ENCODE measurements at places on chromosomes 7 and 10.

DNA sequence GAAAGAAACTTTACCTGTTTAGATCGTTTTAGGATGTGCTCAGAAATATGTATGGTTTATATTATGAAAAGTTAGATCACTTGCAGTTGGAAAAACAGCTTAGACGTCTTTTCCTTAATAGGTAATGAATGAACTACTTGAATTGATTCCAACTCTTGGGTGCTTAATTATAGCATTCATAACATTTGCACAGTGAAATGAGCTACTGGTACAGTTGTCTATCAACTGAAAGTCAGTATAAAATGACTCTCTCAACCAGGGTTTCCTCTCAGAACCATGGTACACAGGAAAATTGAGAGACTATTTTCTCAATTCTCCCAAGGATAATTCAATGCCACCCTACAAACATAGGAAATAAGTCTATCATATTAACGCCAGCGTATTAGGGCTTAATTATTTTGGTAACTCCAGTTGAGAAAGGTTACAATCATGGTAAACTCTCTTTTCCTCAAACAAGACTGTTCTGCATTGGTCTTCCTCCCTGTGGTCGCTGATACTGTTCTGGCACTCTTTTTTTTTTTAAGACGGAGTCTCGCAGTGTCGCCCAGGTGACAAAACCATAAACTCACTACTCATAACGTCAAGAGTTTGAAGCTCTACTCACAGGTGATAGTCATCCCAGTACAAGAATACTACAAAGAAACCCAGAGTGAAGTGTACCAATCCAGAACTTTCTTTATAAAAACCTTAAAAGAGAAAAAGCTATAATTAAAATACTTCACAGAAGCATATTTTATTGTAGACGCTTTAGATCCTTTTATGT lies 2.0 kb downstream of the ANLN start:
- no peak for DNase-seq

DNA sequence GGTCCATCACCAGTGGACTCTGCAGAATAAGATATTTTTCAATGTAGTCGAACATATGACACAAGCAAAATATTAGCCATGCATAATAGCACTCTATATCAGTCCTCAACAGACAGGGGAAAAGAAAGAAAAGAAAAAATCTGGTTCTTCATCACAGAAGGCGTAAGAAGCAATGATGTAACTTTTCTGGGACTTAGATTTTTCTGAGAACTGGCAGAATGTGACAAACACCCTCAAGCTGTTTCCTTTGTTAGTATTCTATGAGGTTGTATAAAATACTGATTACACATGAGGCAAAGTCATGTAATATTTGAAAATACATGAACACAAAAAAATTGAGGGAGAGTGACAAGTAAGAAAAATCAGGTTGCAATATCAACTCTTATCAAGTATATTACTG lies 84.9 kb downstream of the CNOT4 start:
- DNase-seq, result no peak

DNA sequence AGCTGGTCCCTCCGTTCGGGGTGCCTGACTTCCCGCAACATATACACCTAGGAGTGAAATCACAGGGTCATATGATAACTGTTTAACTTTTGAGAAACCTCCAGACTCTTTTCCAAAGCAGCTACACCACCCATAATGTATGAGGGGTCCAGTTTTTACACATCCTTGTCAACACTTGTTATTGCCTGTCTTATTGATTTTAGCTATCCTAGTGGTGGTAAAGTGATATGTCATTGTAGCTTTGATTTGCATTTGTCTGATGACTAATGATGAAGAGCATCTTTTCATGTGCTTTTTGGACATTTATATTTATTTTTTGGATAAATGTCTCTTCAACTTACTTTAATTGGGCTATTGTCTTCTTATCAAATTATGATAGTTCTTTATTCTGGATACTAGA lies 29.0 kb downstream of the SND1 start:
- no peak for DNase-seq

DNA sequence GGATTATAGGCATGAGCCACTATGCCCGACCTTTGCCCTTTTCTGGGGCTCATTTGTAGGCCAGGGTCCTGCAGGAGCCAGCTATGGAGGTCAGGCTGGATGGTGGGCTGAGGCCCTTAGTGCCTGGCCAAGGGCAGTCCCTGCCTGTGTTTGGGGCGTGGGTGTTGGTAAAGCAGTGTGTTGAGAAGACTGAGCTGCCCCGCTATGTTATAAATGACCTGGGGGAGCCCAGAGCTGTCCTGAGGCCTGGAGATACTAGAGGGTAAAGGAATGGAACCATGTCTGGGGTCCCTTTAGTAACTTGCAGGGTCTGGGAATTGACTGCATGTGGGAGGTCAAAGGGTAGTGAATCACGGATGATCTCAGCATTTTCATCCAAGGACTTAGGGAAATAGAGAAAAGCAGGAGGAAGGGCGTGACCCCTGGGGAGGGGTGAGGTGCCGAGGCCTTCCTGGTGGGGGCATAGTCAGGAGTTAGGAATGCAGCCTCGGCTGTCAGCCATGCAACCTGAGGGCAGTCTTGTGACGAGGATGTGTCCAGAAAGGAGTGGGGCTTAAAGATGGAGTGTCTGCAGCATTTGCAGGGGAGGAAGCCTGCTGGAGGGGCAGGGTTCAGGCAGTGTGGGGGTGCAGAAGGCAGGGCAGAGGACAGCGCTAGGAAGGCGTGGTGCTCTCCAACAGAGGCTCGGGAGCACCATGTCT lies 31.5 kb downstream of the TMEM248 start:
- no peak for DNase-seq

DNA sequence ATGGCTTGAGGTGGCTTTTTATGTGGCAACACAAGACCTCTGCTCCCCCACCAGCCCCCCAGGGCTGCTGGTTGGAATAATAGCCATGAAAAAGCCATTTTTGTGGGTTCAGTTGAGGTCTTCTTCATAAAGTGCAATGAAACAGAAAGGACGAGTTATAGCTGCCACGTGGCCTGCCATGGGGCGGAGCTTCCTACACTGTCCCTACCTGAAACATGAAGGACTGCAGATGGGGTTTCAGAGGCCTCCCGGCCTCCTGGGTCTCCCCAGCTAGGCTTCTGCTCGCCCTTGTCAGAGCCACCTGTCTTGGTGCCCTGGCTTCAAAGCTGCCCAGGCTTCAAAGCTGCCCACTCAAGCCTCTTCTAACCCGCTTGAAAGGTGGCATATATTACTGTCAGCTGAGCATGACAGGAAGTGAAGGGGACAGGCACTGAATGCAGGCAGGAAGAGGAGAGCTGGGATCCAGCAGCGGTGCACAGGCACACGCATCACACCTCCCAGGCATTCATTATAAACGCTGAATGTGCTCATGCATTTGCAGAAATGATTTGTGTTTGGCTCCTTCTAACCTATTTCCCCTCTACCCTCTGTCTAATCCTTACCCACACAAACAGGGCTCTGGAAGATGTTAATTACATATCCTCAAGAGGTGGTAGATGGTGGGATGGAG lies 245.9 kb upstream of the PODXL start:
- no peak for DNase-seq

DNA sequence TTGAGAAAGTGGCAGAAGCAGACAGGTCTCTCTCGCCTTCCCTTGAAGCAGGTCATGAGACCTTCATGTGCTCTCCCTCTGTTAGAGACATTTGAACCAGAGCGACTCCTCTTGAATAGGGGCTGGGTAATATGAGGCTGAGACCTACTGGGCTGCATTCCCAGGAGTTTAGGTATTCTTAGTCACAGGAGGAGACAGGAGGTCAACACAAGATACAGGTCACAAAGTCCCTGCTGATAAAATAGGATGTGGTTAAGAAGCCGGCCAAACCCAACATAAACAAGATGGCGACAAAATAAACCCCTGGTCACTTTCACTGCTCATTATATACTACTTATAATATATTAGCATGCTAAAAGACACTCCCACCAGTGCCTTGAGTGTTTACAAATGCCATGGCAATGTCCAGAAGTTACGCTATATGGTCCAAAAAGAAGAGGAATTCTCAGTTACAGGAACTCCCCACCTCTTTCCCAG lies 43.5 kb upstream of the MSRB2 start:
- DNase-seq, result no peak

- no peak for DNase-seq
Observed at GRCh38 chr10:49441488-49442476, 45.9 kb upstream of the DRGX start.

All from stimulated activated CD8-positive, alpha-beta memory T cell treated with anti-CD3 and anti-CD28 coated beads, Interleukin-7, amount 100 ng/mL, for 1 hour (primary cell).